Foreskin melanocyte (primary cell): ENCODE measurements at places on chromosomes 6 and 20.

GRCh38 chr6:147738516-147739162 is 230.1 kb downstream of the SAMD5 start:
- no peak for DNase-seq

GRCh38 chr6:137165375-137166246 is 7.8 kb downstream of the IL22RA2 start:
- DNase-seq = no peak

- DNase-seq = no peak
Measured at GRCh38 chr6:55678330-55679224, 99.6 kb upstream of the HMGCLL1 start.

GRCh38 chr20:38377039-38377685 is 30.9 kb downstream of the LBP start:
- peak; percentile 72 for DNase-seq

GRCh38 chr6:5677219-5678000 is 329.3 kb downstream of the NRN1 start:
- no peak for DNase-seq

GRCh38 chr6:104574135-104574750 is 285.5 kb downstream of the HACE1 start:
- DNase-seq = no peak

DNA sequence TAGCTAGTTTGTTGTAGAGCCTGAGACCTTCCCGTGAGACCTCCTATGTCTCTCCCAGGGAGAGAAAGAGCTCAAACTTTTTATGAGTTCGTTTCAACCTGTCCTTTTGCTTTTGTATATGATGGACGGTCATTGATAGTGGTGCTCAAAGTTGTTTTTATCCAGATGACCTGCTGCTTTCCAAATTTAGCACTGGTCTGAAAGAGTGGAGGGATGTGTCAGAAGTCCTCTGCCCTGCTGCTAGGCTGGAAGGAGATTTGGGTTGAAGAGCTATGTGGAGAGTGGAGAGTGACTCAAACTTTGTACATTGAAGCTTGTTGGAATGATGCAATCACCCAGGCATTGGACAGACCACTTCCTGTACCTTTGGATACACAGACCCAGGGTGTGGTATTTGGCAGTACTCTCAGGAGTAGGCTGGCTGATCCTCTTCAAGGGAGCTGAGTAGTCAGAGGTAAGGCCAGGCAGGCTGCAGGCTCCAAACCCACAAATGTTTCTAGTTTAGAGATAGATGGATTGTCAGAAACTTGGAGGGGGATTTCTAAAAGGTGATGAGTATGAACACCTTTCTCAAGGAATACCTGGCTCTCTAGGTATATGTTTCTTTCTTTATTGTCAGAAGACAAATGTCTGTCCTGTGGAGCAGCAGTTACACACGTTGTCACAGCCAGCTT is 49.4 kb upstream of the RREB1 start:
- no peak for DNase-seq

GRCh38 chr6:32393665-32394420 is 13.1 kb downstream of the BTNL2 start:
- DNase-seq = no peak

- DNase-seq = no peak
Measured at GRCh38 chr6:5746053-5746758, 260.5 kb downstream of the NRN1 start.

DNA sequence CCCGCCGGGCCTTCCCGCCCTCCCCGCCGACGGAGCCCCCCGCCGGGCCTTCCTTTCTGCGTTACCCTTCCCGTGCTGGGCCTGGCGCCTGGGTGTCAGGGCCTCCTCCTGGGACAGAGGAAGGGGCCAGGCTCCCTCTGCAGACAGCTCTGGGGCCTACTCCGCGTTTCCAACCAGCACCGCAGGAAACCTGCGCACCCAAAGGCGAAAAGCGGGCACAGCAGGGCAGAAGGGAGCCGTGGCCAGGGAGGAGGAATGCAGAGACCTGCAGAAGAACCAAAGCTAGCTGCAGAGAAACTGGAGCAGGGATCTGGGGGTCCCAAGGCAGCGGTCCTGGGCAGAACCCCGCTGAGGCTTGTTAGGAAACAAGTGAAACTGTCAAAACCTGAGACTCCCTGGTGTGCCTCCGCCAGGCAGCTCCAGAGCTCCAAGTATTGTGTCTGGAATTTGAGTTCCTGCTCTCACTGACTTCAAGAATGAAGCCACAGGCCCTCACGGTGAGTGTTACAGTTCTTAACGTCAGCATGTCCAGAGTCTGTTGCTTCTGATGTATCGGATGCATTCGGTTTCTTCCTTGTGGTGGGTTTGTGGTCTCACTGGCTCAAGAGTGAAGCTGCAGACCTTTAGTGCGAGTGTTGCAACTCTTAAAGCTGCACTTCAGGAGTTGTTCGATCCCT is 33.3 kb downstream of the IRF4 start:
- no peak for DNase-seq

GRCh38 chr6:130252527-130253237 is 29.9 kb upstream of the SAMD3 start:
- DNase-seq = no peak

DNA sequence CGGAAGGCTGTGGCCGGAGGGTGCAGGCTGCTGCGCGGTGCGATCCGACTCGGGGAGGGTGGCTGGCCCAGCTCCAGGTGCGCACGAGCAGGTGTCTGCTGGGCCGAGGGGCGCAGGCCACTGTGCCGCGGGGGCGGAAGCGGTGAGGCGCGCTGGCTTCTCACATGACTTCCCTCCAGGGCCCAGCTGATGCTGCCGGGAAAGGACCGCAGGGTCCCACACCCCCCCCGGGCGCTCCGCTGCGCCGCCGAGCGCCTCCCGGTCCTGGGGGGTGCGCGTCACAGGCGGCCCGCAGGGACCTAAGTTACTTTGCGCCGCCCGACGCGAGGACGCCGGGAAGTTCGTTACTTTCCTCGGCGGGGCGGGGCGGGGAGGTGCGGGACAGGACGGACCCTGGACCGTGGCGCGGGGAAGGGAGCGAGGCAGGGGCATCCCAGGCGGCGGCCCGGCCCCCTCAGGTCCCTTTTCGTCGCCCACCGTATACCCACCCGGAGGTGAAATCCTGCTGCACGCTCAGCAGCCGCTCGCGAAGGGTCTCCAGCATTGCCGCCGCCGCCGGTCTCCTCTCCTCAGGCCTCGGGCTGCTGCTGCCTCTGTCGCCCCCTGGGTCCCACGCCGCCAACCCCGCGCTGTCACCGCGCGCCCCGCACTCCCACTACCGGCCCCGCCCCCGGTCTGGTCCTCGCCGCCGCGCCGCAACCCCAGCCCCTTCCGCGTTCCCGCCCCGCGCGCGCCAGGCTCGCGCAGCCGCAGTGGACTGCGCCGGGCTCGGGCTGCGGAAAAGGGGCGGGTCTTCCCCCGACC is at the start of gene DTNBP1:
Gene DTNBP1 (minus strand): TSS at position 703 of the 804 bp plus-strand sequence. CDS start 159 bp downstream, at position 544.
- peak; percentile 56 for DNase-seq
